ENCODE measurements at places on chromosomes 6 and 20. TPM values are rescaled to one million over a fixed set of nuclear protein-coding genes. Genes with fewer than 3 reads are reported as not detected.

KCNK16 gene
- not detected for total RNA-seq

MEI4 gene
- not detected for total RNA-seq

SLC22A2 gene
- total RNA-seq, result not detected

PTCRA gene
- 3.7 TPM for total RNA-seq

PRR18 gene
- total RNA-seq, result not detected

NOX3 gene
- not detected for total RNA-seq

ATP6V1G2 gene
- total RNA-seq, result 1.0 TPM

DNA sequence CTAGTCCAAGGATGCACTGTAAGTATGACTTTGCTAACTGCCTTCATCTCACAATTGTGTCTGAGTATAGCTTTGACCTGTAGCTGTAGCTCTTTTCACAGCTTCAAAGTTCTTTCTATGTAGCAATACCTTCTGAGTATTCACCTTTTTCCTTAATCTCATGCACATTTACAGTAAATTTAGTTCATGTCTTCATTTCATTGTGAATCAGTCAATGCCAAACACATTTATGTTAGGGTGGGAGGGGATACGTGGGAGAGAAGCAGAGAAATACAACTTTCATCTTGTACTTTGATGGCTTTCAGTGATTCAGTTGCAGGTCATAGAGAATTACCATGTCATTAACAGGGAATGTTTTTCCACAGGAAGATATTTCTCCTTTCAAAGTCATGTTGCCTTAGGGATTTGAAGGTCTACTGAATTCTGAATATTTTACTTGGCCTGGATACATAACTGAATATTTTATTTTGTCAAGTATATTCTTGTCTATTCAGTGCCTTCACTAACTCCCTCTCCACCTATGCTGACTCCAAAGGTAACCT, 119.2 kb downstream of the TINAG start:
- H3K27ac ChIP-seq, result no peak overlapping the region
- DNase-seq, result no peak
- H3K4me1 ChIP-seq, result no peaks in the 10 kb centered on the region
- H3K36me3 ChIP-seq, result no peaks in the 10 kb centered on the region
- no peaks in the 10 kb centered on the region for H3K27me3 ChIP-seq
- no peak overlapping the region for H3K4me3 ChIP-seq

DNA sequence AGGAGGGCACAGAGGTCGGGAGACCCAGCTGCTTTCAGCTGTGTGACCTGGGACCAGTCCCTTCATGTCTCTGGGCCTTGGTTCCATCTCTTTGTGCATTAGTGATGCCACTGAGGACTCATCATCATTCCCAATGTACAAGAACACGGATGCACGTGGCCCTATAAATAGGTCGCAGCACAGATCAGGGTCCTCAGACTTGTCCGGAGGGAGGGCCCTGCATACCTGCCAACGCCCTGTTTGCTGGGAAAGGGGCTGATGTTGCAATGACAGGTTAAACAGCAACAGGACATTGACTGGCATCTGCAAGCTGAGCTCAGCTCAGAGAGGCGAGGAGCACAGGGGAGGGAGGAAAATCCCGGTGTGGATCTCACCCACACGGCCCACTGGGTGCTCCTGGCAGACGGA, 21.8 kb downstream of the TGM2 start:
- DNase-seq, result no peak
- no peak overlapping the region for H3K27ac ChIP-seq
- no peak overlapping the region for H3K4me3 ChIP-seq

- H3K27ac ChIP-seq, result no peak overlapping the region
- H3K4me1 ChIP-seq, result no peaks in the 10 kb centered on the region
- H3K4me3 ChIP-seq, result no peak overlapping the region
- no peaks in the 10 kb centered on the region for H3K27me3 ChIP-seq
- H3K36me3 ChIP-seq, result no peaks in the 10 kb centered on the region
- no peak for DNase-seq
These were observed 11.5 kb upstream of the TMEM244 start for GRCh38 chr6:129872586-129872985.

- DNase-seq, result no peak
- no peak overlapping the region for H3K4me3 ChIP-seq
- H3K36me3 ChIP-seq, result no peaks in the 10 kb centered on the region
- no peak overlapping the region for H3K27ac ChIP-seq
- no peaks in the 10 kb centered on the region for H3K27me3 ChIP-seq
These were observed 22.4 kb upstream of the SNX9 start for GRCh38 chr6:157800420-157801237.

GRCh38 chr6:112929641-112930040, 582.5 kb downstream of the RFPL4B start:
- DNase-seq, result no peak
- no peak overlapping the region for H3K27ac ChIP-seq
- no peaks in the 10 kb centered on the region for H3K36me3 ChIP-seq
- no peak overlapping the region for H3K4me3 ChIP-seq

DNA sequence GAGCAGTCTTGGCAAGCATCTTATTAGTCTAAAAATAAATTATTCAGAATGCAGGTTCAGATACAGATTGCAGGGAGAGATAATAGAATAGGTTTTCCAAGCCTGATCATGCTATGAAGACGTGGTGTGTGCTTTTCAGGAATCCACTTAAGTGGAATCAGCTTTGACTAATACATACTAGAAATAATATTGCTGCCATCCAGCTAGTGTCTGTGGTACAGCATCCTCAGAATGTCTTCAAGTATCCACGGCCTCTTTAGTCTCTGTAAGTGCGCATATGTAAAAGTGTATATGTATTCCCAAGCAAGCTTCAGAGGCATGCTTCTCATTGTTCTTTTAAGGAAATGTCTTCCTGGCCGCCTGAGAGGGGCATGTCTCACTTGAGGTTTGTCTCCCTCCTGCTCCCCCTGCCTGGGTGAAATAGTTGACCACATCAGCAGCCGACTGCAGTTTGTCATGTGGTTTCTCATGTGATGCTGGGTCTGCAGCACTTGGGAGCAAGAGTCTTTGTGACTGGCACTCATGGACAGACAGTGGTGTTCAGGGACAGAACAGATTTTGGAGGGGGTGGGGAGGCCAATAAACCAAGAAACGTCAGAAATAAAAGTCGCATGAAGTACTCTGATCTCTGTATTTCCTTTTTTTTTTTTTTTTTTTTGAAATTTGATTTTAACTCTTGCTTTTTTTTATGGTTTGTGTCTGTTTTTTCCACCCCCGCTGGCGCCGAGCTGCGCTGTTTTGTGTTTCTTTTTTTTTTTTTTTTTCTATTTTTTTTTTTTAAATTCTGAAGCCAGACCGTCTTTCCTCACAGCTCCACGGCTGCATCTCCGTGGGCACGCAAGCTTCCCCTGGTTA, 150.8 kb downstream of the PRL start:
- no peaks in the 10 kb centered on the region for H3K36me3 ChIP-seq
- H3K4me3 ChIP-seq, result no peak overlapping the region
- peak; percentile 36 for DNase-seq
- H3K27ac ChIP-seq, result no peak overlapping the region
- peaks cover 16% of the 10 kb centered on the region for H3K4me1 ChIP-seq

GRCh38 chr6:144989319-144990107, 704.4 kb downstream of the UTRN start:
- no peak overlapping the region for H3K4me3 ChIP-seq
- no peak overlapping the region for H3K27ac ChIP-seq
- H3K36me3 ChIP-seq, result no peaks in the 10 kb centered on the region
- H3K27me3 ChIP-seq, result no peaks in the 10 kb centered on the region
- DNase-seq, result no peak

DNA sequence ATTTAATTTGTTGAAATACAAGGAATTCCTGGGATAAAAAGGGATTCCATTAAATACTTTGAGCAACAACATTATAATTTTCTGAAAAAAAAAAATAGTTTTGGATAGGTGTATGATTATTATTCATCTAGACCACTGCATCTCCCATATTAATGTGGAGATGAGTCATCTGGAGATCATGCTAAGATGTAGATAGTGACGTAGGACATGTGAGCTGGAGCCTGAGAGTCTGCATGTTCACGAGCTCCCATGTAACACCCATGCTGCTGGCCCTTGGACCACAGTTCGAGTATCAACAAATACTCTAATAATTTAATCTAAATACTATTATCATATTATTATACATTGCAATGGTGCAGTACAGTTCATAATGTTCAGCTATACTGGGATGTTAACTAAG, 91.6 kb downstream of the EPM2A start:
- H3K4me3 ChIP-seq, result no peak overlapping the region
- DNase-seq, result no peak
- no peaks in the 10 kb centered on the region for H3K36me3 ChIP-seq
- no peaks in the 10 kb centered on the region for H3K4me1 ChIP-seq

DNA sequence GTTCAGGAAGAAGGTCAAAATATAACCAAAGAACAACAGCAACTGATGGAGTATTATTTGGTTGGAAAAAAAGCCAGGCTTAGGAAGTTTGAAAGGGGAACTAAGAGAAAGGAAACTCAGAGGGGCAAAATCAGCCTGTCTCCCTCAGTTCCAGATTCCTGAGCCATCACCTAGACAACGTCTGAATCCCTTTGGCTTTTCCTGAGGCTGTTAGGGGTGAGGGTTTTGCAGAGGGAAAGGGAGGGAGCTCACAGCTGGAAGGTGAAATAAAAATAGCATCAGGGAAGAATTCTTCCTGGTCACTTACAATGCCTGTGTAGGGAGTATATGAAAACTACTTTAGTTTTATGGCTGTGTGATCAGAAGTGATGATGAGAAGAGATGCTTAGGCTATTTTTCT, 100.5 kb downstream of the SOBP start:
- H3K4me3 ChIP-seq, result no peak overlapping the region
- H3K4me1 ChIP-seq, result no peaks in the 10 kb centered on the region
- no peaks in the 10 kb centered on the region for H3K36me3 ChIP-seq
- no peak for DNase-seq

DNA sequence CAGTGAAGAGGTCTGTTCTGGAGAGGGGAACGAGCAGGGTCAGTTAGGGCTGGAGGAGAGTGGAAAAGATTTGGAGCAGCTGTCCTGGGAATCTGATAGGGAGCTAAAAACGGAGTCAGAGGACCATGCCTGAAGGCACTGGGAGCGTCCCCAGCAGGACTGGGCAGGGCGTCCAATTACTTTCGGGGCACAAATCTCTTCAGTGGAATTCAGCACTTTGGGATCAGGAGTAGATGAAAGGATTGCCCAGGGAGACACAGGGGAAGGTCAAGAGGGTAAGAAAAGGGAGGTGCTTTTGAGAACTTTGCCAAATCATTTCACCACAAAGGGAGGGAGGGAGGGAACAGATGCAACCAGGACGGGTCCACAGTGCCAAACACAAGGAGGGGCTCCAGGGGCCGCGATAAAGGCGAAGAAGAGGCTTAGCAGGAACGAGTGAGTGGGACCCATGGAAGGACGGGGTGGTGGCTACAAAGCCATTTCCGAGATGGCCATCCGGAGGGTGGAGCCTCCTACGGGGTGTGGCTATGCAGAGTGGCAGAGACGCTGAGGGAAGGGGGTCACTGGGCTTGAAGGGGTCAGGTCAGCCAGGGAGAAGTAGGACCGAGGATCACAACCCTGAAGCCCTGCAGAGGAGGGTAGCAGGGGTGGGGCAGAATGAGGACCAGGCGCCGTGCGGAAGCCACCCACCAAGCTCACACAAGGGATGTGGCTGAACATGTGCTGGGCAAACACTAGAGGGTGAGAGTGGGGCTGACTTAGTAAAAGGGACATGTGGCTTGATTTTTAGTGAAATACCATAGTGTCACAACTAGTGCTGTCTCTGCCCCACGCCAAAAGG, 180.0 kb upstream of the RREB1 start:
- no peaks in the 10 kb centered on the region for H3K36me3 ChIP-seq
- H3K4me3 ChIP-seq, result no peak overlapping the region
- no peaks in the 10 kb centered on the region for H3K4me1 ChIP-seq
- H3K27me3 ChIP-seq, result no peaks in the 10 kb centered on the region

DNA sequence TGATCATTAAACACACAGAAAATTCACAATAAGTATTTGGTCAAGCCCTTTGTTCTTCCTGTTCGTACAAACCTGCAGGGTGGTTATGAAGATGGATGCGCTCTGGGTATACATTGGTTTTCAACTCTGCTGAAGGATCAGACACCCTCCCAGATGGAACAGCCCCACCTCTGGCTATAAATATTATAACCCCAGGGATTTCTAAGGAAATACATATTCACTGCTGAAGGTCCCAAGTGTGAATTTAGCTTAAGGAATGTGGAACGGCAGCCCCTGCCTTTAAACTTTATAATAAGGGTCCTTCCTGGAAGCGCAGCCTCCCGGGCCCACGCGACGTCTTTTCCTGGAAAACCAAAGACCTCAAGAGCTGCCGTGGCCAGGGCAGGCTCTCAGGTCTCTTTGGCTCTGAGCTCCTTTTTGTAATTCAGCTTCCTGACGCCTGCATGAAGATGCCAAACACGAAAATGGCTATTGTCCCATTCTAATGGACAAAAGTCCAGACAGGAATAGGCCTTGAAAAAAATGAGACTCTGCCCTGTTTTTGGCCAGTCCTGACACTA, 172.4 kb upstream of the SSTR4 start:
- H3K4me1 ChIP-seq, result no peaks in the 10 kb centered on the region
- H3K27me3 ChIP-seq, result no peaks in the 10 kb centered on the region
- no peak for DNase-seq
- no peak overlapping the region for H3K27ac ChIP-seq
- H3K4me3 ChIP-seq, result no peak overlapping the region

GRCh38 chr20:10239954-10240353, 21.3 kb downstream of the SNAP25 start:
- H3K27ac ChIP-seq, result no peak overlapping the region
- H3K36me3 ChIP-seq, result no peaks in the 10 kb centered on the region
- no peaks in the 10 kb centered on the region for H3K27me3 ChIP-seq
- H3K4me1 ChIP-seq, result no peaks in the 10 kb centered on the region

DNA sequence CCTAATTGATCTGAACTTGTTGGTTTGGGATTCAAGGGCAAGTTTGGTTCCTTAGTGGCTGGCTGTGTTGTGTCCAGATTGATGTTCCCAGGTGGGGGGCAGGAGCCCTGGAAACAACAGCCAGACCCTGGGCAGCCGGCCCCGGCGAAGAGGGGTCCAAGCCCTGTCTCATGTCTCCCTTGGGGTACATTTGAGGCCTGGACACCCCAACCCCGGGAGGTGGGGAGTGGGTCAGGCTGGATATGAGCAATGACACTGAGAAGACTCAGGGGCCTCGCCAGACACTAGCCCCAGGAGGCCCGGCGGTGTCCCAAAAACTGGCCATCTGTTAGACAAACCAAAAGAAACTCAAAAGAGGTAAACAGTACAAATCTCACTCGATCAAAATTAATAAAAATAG, 79.6 kb downstream of the YTHDF1 start:
- H3K27ac ChIP-seq, result no peak overlapping the region
- no peaks in the 10 kb centered on the region for H3K36me3 ChIP-seq
- DNase-seq, result no peak
- no peaks in the 10 kb centered on the region for H3K27me3 ChIP-seq
- no peaks in the 10 kb centered on the region for H3K4me1 ChIP-seq
- no peak overlapping the region for H3K4me3 ChIP-seq

GRCh38 chr6:160505970-160506369, 157.8 kb downstream of the SLC22A3 start:
- H3K27ac ChIP-seq, result no peak overlapping the region
- H3K4me3 ChIP-seq, result no peak overlapping the region
- H3K27me3 ChIP-seq, result no peaks in the 10 kb centered on the region
- no peaks in the 10 kb centered on the region for H3K36me3 ChIP-seq

DNA sequence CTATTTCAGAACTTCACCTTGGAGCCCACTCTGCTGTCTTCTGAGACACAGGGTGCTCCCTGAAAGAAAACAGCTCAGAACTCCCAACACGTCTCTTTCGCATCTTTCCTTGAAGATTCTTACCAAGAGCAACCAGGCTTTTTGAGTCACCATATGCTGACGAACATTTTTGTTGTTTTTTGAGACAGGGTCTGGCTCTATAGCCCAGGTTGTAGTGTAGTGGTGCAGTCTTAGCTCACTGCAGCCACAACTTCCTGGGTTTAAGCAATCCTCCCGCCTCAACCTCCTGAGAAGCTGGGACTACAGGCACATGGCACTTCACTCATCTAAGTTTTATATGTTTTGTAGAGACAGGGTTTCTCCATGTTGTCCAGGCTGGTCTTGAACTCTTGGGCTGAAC, 68.5 kb downstream of the TRMT11 start:
- no peak overlapping the region for H3K4me3 ChIP-seq
- no peak overlapping the region for H3K27ac ChIP-seq
- no peaks in the 10 kb centered on the region for H3K4me1 ChIP-seq
- no peaks in the 10 kb centered on the region for H3K36me3 ChIP-seq
